ENCODE measurements at places on chromosomes 2 and 18.

- no peak for DNase-seq
These were observed 59.7 kb downstream of the EXOC6B start for GRCh38 chr2:72765997-72766609.

DNA sequence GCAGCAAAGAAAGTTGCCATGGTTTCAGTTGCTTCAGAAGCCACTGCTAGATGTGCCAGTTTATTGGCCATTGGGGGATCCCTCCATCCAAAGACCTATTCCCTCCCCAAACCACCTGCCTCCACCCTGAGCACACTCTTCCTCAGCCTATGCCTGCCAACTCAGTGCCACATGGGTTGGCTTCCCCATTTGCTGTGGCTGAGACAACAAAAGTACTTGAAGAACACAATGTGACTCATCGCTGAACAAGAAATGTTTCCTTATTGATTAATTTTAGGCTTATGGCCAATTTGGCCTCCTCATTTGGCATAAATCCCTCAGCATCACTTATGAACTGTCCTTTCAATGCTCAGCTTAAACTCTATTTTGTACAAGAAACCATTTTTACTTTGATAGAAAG lies 215.9 kb downstream of the TMEM247 start:
- DNase-seq = no peak

- DNase-seq = peak; percentile 63
These were observed 36.0 kb downstream of the ANKRD29 start for GRCh38 chr18:23626451-23627279.

- DNase-seq = no peak
These were observed 649 bp upstream of the GPBAR1 start for GRCh38 chr2:218260166-218260565.

DNA sequence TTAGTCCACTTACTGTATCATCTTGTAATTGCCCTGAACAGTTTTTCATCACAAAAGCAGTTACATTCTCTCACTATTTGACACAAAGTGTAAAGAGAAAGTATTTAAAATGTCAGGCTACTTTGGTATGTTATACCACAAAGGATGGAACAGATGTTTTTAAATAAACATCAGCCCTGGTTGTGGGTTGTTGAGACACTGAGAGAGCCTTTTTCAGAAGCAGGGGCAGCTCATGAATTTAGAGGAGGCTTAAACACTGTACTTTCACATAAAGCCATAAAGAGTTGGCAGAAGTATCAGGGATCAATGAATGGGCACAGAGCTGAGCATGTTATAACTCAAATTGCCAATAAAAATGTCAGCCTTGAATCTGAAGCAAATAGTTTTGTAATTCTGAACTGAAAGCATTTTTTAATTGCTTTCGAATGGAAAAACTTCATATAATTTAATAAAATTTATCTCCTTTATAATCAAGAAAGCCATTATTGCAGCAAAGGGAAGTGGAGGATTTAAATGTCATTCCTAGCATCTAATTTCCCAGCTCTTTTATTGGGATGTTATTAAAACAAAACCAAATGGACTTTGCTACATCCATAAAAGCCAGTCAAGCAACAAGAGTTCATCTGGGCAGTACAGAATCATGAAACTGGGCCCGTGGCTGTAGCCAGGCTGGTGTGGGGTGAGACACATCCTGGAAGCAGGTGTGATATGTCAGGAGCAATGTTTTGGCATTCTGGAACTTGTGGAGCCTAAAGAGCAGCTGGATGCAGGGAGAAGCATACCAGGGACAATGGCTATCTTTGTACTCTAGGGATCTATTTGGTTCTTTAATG lies 95.1 kb upstream of the NT5C1B start:
- no peak for DNase-seq

DNA sequence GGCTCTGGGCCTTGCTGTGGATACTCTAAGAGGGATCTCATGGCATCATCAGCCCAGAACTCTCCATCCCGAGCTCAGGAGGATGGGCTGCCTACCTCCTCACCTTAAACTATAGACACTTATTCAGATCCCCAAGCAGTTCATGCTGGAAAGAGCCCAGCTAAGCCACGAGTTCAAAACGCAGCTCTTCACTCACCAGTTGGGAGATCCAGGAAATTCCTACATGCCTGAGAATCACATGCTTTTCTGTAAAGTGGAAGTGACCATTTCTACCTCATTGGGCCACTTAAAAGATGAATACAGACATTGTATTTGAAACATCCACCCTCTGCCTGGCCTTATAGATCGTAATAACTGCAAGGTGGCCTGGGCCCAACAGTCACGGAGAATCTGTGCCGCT lies 6.6 kb downstream of the ATOH8 start:
- DNase-seq = peak; percentile 88

DNA sequence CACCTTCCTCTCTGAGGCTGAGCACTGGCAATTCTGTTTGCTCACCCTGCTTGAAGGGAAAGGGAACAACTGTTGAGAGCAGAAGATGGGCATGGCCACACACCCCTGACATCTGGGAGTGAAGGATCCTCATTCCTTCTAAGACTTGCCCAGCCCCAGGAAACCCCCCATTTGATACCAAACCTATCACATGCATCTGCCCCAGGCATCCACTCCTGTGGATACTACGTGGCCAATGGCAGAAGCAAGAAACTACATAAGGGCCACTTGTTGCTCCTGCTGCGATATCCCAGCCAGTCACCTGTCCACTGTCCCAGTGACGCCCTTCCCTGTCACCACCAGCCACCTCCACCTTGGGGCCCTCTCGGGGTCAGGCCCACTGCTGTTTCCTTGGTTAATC lies 185.2 kb downstream of the SMAD2 start:
- DNase-seq = no peak

DNA sequence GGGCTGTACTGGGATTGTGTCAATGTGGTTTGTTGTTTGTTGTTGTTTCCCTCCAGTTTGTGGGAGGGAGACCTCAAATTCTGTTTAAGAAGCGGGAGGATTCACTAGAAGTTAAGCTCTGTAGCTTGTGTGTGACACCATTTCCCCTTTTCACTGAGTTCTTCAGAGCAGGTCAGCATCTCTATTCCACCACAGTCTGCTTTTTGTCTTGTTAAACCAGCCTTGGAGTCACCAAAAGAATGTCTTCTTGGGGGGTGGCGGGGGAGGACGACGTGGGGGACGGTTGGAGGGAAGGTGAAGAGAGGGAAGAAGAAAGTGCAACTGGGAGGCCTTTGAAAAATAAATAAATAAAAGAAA lies 2.3 kb upstream of the BCL11A start:
- DNase-seq = no peak

GRCh38 chr2:144567745-144568144 lies 47.8 kb upstream of the ZEB2 start:
- no peak for DNase-seq

DNA sequence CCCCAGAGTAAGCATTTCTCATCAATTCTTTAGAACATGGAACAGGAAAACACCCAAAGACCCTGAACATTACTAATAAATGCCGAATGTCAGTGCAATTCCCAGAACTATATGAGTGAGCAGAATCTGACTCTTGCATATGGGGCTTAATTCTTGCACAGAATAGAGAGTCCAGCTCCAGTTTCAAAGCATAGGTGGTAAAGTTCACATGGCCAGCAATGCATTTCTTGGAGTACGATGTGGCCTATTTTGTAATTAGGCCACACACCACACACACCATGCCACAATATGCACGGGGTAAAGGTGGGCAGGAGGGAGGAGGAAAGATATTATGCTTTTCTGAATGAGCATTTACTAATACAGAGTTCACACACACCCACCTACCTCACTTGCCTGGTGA lies 56.5 kb downstream of the PLA2R1 start:
- no peak for DNase-seq

DNA sequence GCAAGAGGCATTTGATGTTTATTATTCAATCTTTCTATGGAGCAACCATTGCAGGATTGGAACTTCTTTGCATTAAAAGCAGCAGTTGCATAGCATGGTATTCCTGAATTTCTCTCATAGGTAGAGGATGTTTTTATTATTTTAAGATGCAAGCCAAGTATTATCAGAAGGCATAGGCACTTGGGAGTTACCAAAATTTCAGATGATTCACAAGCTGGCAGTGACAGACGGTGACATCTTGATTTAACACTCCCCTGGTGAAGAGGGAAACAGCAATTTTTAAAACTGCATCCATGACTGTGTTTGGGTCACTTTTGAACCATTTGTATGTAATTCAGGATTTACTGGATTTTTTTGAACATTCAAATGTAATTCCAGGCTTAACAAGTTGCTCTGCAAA lies 654.3 kb downstream of the SLC4A3 start:
- DNase-seq = no peak

DNA sequence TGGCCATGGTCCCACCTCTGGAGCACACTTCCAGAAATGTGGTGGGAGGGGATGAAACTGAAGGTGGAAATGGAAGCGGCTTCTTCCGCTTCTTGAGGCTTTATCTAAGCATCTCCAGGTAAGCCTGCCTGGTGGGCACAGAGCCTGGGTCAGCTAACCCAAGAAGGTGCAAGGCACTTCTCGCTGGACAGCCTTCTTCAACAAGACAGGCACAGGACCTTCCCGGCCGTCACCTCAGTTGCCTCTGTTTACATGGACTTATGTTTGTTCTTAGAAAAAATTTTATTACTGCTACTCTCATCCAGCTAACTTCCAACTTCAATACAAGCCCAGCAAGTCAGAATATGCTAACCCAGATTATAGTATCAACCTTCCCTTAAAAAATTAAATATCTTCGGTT lies 51.9 kb downstream of the SRD5A2 start:
- DNase-seq = no peak

DNA sequence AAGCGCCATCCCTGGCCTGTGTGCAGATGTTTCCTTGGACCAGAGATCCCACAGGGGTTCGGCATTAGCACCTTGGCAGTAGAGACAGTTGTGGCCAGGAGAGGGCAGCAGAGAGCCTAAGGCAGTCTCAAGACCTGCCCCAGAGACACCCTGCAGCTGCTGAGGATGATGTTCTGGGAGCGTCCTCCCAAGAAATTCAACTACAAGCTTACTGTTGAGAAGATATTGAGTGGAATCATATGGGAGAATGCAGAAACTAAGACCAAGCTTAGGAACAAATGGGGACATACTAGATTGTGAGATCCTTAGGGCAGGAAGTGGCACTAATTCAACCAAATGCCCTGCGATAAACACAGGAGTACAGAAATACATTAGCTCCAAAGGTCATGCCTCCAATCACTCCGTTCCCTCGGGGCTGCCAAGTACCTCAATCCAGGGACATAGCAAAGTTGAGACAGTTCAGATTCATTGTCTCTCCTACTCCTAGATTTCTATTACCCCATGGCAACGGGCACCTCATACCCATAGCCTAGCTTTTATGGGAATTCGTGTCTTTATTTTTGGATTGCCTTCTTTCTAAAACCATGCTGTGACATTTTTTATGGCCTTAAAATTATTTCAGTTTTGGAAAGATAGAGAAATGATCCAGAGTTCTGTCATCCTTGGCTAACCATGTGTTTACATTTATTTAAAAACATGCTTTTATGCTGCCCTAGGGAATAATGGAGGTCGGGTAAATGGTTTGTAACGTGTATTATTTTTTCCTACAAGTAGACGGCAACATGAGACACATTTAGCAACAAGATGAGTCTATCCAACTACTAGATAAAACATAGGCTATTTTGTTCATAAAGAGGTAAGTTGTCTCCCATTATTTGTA lies 2.2 kb upstream of the ERMN start:
- peak; percentile 76 for DNase-seq

DNA sequence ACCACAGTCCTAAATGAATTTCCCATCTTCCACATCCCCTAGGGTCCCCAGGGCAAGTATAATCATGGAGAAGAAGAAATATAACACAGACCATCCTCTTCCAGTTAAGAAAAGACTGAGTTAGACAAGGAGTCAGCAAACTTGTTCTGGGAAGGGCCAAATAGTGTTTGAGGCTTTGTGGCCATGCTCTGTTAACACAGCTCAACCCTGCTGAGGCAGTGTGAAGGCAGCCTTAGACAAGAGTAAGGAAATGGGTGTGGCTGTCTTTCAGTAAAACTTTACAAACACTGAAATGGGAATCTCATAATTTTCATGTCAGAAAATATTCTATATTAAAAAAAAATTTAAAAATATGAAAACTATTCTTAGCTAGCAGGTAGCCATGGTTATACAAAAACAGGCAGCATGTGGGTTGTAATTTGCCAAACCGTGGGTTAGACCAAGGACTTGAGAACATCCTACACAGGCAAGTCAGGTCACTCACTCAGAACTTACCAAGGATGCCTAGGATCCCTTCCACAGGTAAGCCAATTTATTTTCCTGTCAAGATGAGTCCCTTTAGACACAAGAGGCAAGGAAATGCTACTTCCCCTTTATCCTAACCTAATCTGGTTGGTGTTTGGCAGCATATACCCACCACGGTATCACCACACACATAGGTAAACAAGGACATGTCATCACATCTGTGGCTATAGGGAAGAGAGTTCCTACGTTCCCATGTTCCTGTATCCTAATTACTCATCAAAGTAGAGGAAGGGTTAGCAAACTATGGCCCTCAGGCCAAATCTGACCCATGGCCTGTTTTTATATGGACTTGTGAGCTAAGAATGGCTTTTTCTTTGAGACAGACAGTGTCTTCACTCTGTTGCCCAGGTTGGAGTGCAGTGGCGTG lies 31.9 kb downstream of the C2orf74 start:
- no peak for DNase-seq

GRCh38 chr18:13217466-13217961 lies 1.0 kb upstream of the LDLRAD4 start:
- DNase-seq = no peak

- no peak for DNase-seq
These were observed 23.0 kb downstream of the CD302 start for GRCh38 chr2:159775021-159775420.
